ENCODE measurements at places on chromosomes 7 and 10.
A peak's percentile ranks its signal among the peaks of the same experiment; 100 is the strongest.

GRCh38 chr10:70060389-70060788 lies 7.7 kb downstream of the MACROH2A2 start:
- no peak for DNase-seq

DNA sequence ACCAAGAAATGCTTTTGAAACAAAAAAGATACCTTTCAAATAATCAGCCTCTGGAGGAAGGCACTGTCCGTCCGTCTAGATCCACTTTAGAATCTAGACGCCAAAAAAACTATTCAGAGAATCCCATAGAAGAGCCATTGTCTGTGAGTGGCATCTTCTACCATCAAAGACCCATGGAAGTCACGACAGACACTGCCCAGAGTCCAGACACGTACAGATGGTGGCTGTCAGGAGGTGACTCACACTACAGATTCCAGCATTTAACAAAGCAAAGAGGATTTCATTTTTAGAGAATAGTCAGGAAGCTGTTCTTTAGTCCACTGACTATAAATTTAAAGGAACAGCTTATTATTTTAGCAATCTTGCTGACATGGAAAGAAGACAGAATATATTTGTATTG lies 11.7 kb downstream of the C1QL3 start:
- peak; percentile 31 for DNase-seq

DNA sequence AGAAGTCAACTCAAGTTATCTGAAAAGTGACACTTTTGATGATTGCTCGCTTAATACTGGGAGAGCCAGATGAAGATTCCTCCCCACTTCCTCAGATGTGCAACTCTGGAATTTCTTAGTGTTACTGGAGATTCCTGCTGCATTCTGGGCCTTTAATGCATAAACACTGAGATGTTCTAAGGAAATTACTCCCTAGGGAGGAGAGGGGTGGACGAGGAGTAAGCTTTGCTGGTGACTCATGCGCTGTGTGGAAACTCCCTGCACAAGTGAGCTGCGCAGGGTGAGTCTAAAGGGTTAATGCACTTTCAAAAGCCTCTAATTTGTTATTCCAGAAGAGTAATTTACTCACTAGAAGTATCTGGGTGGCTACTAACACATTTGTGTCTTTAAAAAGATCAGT lies 46.3 kb downstream of the EGFR start:
- DNase-seq, result peak; percentile 99

DNA sequence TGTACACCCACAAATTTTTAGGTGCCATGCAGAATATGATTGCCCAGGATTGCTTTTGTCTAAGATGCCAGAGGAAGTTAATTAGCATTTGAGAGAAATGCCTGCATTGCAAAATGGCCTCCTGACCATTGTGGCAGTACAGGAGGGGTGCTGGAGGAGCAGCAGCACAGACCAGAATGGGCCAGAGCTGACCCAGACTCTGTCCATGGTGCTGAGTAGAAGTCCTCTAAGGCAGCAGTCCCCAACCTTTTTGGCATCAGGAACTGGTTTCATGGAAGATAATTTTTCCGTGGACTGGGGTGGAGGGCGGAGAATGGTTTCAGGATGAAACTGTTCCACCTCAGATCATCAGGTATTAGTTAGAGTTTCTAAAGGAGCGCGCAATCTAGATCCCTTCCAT lies 217.8 kb upstream of the AGK start:
- DNase-seq, result peak; percentile 41

DNA sequence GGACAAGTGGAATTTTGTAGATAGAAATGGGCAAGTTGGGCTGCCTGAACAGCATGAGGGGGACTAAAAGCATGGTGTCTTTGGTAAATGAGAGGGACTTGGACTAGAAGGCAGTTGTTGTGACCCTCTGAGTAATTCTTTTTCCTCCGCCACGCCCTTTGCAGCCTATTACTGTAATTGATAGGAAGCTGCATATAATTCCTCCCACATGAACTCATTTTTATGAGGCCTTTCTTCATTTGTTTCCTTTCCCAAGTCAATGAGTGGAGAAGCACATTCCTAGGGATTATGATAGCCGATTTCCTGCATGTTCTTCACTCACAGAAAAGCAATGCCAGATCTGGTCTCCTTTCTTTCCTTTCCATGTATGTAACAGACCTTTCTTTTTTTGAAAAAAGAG lies 27.7 kb downstream of the ZSCAN25 start:
- no peak for DNase-seq

GRCh38 chr7:69110450-69111050 lies 487.7 kb upstream of the AUTS2 start:
- DNase-seq, result no peak

GRCh38 chr10:5168897-5169420 lies 16.0 kb downstream of the AKR1C8 start:
- no peak for DNase-seq

- no peak for DNase-seq
Measured at GRCh38 chr7:148626828-148627227, 36.3 kb downstream of the C7orf33 start.

DNA sequence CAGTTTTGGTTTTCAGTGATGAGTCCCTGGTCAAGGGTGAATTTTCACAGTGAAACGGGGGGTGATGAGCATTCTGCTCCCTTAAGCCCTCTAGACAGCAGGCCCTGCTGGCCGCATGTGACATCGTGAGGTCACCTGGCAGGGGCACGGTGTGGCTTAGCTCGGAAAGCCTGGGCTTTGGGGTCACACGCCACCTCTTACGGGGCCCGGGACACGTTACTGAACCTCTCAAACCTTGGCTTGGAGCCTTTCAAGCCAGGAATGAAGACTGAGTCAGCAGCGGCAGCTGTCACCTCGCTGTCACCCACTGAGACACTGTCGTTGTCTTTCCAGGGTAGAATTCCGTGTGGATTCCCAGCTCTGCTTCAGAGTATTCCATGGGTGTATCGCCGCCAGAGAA lies 4.1 kb downstream of the GET4 start:
- no peak for DNase-seq

GRCh38 chr7:48035967-48036478 lies 680 bp downstream of the C7orf57 start:
- peak; percentile 42 for DNase-seq

DNA sequence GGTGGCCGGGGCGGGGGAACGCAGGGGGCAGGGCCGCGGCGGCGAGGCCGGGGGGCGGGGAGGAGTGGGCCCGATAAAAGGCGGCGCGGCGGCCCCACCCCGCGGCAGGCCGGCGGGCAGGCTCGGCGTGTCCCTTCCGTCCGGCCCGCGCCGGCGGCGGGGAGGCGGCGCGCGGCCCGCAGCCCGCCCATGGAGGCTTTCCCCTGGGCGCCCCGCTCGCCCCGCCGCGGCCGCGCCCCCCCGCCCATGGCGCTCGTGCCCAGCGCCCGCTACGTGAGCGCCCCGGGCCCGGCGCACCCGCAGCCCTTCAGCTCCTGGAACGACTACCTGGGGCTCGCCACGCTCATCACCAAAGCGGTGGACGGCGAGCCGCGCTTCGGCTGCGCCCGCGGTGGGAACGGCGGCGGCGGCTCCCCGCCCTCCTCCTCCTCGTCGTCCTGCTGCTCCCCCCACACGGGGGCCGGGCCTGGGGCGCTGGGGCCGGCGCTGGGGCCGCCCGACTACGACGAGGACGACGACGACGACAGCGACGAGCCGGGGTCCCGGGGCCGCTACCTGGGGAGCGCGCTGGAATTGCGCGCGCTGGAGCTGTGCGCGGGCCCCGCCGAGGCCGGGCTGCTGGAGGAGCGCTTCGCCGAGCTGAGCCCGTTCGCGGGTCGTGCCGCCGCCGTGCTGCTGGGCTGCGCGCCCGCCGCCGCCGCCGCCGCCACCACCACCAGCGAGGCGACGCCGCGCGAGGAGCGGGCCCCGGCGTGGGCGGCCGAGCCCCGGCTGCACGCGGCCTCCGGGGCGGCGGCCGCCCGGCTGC lies at the start of gene NANOS1:
Gene NANOS1 (plus strand): TSS at position 102 of the 808 bp plus-strand sequence. CDS start 88 bp downstream, at position 190.
- DNase-seq, result peak; percentile 41

DNA sequence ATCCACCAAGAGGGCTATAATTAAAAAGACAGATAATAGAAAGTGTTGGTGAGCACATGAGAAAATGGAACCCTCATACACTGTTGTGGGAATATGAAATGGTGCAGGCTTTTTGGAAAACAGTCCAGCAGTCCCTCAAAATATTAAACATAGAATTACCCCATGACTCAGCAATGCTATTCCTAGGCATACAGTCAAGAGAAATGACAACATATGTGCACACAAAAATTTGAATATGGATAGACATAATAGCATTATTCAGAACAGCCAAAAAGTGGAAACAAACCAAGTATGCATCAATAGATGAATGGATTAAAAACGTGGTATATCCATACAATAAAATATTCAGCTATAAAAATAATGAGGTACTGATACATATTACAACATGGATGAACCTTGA lies 64.5 kb upstream of the GDF10 start:
- no peak for DNase-seq

DNA sequence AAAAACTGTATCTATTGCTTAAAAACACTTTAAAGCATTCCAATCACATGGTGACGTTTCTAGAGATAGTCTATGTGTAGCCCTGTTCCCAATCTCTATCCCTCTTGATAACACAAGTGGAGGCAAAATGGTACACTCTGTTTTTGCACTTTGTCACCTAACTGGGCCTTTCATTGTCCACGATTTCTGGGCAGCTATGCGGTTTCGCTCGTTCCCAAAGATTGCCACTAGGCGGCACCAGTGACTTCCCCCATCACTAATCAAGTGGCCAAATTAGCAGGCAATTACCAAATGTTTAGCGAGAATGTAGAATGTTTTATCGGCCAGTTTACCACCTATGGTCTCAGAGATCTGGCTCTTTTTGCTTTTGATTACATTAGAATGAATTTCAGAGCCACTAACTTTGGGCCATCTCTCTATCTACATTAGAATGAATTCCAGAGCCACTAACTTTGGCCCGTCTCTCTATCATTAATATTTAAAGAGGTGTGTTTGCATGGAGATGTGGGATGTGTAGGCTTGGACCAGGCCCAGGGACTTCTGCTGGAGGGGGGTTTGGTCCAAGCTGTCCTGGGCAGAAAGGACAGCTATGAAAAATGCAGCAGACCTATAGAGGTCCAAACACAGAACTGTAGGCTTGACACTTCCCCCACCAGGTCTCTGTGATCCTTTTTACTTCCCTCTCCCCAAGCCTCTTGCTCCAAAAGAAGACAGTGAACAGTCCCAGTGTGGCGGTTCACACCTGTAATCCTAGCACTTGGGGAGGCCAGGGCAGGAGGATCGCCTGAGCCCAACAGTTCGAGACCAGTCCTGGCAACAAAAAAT lies 90.1 kb downstream of the EPC1 start:
- peak; percentile 20 for DNase-seq

- no peak for DNase-seq
Measured at GRCh38 chr7:2106440-2106839, 126.3 kb downstream of the MAD1L1 start.

GRCh38 chr10:7952266-7952665 lies 102.2 kb upstream of the GATA3 start:
- DNase-seq, result no peak

DNA sequence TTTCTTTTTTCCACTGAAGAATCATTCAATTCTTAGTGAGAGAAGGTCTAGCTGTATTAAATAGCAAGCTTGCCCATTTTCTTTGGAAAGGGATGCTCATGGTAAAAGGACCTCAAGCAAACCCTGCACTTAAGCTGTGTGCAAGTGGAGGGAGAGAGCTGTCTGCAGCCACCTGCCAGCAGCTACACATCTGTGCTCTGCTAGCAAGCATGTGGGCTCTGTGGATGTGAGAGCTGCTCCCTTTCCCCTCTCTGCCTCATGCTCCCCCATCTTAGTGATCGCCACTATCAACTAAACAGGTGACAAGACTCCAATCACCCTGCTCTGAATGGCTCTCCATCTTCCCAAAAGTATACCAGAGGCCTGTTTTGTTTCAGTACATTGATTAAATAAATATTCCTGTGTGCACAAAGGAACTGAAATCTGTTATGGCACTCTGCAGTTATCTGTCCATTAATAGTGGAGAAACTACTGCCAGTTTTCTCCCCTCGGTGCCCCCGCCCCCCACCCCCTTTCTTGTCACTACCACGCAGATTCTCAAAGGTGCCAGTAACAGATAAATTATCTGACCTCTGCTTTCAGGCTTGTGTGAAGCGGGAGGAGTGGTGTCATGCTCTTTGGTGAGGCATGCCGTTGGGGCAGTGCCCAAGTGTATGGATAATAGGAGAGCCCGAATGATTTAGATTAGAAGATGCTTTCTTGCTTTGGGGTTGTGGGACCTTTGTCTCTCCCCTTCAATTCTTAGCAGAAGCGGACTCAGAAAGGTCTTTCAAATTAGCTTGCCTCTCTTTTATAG lies 26.4 kb downstream of the AUTS2 start:
- no peak for DNase-seq

DNA sequence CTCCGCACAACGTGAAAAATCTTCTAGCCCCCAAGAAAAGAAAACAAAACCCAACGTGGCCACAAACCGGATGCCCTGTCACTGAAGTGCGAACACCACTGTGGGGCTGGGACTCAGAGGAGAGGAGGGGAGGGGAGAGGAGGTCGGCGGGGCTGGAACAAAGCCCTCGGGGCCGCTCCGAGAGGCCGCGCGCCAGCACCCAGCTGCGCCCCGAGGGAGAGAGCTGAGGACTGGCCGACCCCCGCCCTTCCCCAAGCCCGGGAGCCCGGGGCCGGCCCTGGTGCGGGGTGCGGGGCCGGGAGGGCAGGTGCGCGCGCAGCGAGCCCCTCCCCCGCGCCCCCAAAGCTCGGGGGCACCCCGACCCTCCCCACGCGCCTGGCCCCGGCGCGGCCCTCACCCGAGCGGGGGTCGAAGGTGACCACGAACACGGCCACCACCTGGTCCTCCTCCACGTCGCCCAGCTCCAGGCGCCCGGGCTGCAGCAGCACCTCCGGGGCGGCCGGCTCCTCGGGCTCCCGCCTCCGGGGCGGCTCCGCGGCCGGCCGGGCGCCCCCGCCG lies 398 bp downstream of the DENND11 start:
- peak; percentile 62 for DNase-seq

DNA sequence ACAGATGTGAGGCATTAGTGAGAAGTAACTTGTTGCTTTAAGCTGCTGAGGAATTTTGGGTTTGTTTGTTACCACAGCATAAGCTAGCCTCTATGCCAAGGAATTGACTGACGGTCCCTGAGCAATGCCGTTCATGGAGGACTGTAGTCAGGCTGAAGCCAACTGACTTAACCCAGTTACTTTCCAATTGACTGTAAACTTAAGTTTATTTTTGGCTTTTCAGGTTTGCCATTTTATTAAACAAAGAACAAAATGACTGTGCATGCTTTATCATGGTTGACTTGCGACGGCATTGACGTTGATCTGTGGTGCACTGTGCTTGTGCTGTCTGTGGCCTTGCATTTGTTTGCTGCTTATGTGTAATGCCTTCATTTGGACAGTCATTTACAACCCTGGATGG lies 53.5 kb downstream of the DNAJB9 start:
- no peak for DNase-seq

Measured in ACHN (cell line).